ENCODE measurements at places on chromosomes 2 and 18. TPM values are rescaled to one million over a fixed set of nuclear protein-coding genes. Genes with fewer than 3 reads are reported as not detected.

Gene FIGN
- total RNA-seq, result 4.0 TPM

GRCh38 chr18:77157312-77157711, 24.7 kb upstream of the MBP start:
- H3K4me3 ChIP-seq, result no peak overlapping the region
- no peak overlapping the region for H3K27ac ChIP-seq
- no peaks in the 10 kb centered on the region for H3K4me1 ChIP-seq

GRCh38 chr2:631741-632140, 45.5 kb downstream of the TMEM18 start:
- H3K36me3 ChIP-seq, result no peaks in the 10 kb centered on the region
- DNase-seq, result no peak
- H3K27me3 ChIP-seq, result no peaks in the 10 kb centered on the region
- H3K27ac ChIP-seq, result no peak overlapping the region

Gene SP5
- 0.78 TPM for total RNA-seq

DNA sequence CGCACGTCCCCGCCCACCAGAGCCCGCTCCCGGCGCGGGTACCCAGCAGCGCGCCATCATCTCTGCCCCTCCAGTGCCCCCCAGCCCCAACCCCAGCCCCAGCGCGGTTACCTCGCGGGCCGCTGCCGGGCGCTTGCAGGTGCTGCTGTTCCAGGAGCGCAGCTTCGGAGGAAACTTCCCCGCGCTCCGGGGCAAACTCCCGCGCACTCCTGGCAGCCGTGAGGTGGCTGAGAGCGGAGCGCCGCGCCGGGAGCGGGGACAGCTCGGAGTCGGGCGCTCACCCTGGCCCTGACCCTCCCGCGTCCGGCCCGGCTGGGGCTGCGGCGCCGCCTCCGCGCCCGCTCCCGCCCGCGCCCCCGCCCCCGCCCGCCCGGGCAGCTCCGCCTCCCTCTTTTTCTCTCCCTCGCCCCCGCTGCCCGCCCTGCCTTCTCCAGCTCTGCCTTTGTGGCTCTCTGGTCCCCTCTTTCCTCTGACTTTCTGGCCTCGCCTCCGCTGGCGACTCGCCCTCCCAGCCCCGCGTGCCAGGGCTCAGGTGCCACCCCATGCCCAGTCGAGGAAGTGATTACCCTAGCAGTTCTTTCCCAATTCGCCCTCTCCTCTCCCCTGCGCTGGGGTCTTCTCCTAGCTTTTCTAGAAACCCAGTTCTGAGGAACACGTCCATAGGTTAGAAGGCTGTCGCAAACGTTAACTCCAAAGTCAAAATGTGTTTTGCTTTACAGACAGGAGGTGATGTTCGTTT, at the start of gene CHST9:
TSS of gene CHST9 (minus strand) at position 284 of the 739 bp plus-strand sequence. CDS start 42,499 bp downstream, outside the sequence.
- H3K27ac ChIP-seq, result peak within 1 kb of the TSS; percentile 76
- H3K4me3 ChIP-seq, result peak within 1 kb of the TSS; percentile 41
- no peaks in the 10 kb centered on the region for H3K36me3 ChIP-seq
- no peaks in the 10 kb centered on the region for H3K27me3 ChIP-seq
- DNase-seq, result peak; percentile 57

DNA sequence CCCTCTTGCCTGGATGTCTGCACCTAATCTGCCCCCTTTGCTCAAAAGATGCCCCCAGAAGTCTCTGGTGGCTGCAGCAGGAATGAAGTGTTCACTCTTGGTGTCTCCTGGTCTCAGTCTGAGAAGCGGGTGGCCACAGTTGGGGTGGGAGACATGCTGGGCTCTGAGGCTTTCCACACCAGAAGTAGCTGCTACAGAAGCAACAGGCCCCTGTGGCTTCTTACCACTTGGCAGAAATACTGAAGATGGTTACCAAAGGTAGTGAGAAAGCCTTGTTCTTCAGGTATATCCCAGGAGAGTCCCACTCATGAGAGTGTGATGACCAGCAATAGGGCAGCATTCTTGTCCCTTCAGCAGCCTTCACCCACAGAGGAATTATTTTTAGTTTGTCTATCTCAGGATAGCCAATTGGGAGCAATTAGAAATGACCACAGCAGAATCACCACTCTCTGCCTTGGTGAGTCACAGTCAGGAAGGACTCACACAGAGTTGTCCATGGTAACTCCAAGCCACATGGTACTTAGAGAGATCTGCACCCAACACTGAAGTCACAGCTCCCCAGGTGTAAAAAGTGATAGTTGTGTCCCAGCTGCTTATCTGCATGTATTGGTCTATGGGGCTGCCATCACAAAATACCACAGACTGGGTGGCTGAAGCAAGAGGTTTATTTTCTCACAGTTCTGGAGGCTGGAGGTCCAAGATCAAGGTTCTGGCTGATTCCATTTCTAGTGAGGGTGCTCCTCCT, 169.8 kb upstream of the ID2 start:
- H3K27me3 ChIP-seq, result no peaks in the 10 kb centered on the region
- DNase-seq, result no peak
- no peak overlapping the region for H3K27ac ChIP-seq
- H3K36me3 ChIP-seq, result no peaks in the 10 kb centered on the region
- peaks cover 6% of the 10 kb centered on the region for H3K4me1 ChIP-seq
- H3K4me3 ChIP-seq, result no peak overlapping the region

Gene ANKRD36B
- 36.9 TPM for total RNA-seq

GRCh38 chr18:23949863-23950262, 64.7 kb upstream of the TTC39C start:
- H3K4me1 ChIP-seq, result no peaks in the 10 kb centered on the region
- no peak overlapping the region for H3K4me3 ChIP-seq
- H3K36me3 ChIP-seq, result no peaks in the 10 kb centered on the region
- DNase-seq, result no peak

GRCh38 chr2:181656450-181657291, at the start of gene CERKL:
CERKL (minus strand) TSS chr2:181657105; CDS start chr2:181657006, 99 bp downstream.
- no peak within 1 kb of the TSS for H3K4me3 ChIP-seq
- no peak within 1 kb of the TSS for H3K27ac ChIP-seq
- DNase-seq, result peak; percentile 69
- peaks cover 8% of the 10 kb centered on the region for H3K4me1 ChIP-seq
- H3K36me3 ChIP-seq, result no peaks in the 10 kb centered on the region
- no peaks in the 10 kb centered on the region for H3K27me3 ChIP-seq

Gene SERPINE2
- 4.4 TPM for total RNA-seq

- peaks cover 11% of the 10 kb centered on the region for H3K4me1 ChIP-seq
- peak; percentile 48 for DNase-seq
- no peak overlapping the region for H3K27ac ChIP-seq
Measured at GRCh38 chr2:188524519-188525113, 232.9 kb downstream of the GULP1 start.

GRCh38 chr18:52829320-52829719, 489.3 kb downstream of the DCC start:
- no peaks in the 10 kb centered on the region for H3K4me1 ChIP-seq
- H3K27me3 ChIP-seq, result no peaks in the 10 kb centered on the region
- H3K27ac ChIP-seq, result no peak overlapping the region
- H3K36me3 ChIP-seq, result no peaks in the 10 kb centered on the region
- no peak for DNase-seq

Gene UBE2F
- 69.9 TPM for total RNA-seq

- no peak overlapping the region for H3K27ac ChIP-seq
- no peaks in the 10 kb centered on the region for H3K36me3 ChIP-seq
- H3K4me3 ChIP-seq, result no peak overlapping the region
- no peaks in the 10 kb centered on the region for H3K27me3 ChIP-seq
- DNase-seq, result peak; percentile 28
Measured at GRCh38 chr2:29480426-29480825, 365.2 kb downstream of the CLIP4 start.

DNA sequence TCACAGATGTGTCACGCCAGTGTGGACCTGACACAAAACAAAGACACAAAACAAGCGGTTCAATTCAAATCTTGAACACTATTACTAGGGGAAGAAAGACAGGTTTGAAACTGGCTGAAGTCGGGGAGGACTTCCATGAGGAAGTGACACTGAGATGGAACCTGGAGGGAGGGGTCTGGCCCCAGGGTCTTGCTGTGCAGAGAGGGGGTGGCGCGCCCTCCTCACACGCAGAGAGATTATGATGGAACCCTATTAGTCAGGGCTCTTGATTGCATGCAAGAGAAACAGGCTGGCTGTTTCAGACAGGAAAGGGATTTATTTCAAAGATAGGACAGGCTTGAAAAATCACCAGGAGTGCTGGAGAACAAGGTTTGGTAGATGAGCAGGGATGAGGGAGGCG, 363.6 kb upstream of the HS6ST1 start:
- H3K4me3 ChIP-seq, result no peak overlapping the region
- H3K27me3 ChIP-seq, result no peaks in the 10 kb centered on the region
- H3K4me1 ChIP-seq, result no peaks in the 10 kb centered on the region
- no peak for DNase-seq
- H3K27ac ChIP-seq, result no peak overlapping the region

Gene AQP12A
- total RNA-seq, result 29.6 TPM

- H3K27me3 ChIP-seq, result no peaks in the 10 kb centered on the region
- H3K36me3 ChIP-seq, result no peaks in the 10 kb centered on the region
- no peak for DNase-seq
Measured at GRCh38 chr18:78739882-78740677, 239.5 kb upstream of the SALL3 start.

- H3K36me3 ChIP-seq, result no peaks in the 10 kb centered on the region
- no peak overlapping the region for H3K4me3 ChIP-seq
- no peak overlapping the region for H3K27ac ChIP-seq
- H3K27me3 ChIP-seq, result no peaks in the 10 kb centered on the region
Measured at GRCh38 chr2:100577777-100578176, 15.0 kb downstream of the PDCL3 start.

- H3K4me3 ChIP-seq, result peak overlapping the region; percentile 12
- H3K4me1 ChIP-seq, result peaks cover 20% of the 10 kb centered on the region
- H3K36me3 ChIP-seq, result no peaks in the 10 kb centered on the region
- DNase-seq, result peak; percentile 61
Measured at GRCh38 chr2:26562811-26563645, 78.1 kb downstream of the CIB4 start.

Gene MLPH
- 30.3 TPM for total RNA-seq

Gene IL36B
- total RNA-seq, result not detected

- no peaks in the 10 kb centered on the region for H3K27me3 ChIP-seq
- no peaks in the 10 kb centered on the region for H3K4me1 ChIP-seq
Measured at GRCh38 chr18:4908328-4908727, 288.7 kb downstream of the AKAIN1 start.

Gene ABCB11
- not detected for total RNA-seq
